ENCODE measurements at places on chromosomes 11 and 22.

DNA sequence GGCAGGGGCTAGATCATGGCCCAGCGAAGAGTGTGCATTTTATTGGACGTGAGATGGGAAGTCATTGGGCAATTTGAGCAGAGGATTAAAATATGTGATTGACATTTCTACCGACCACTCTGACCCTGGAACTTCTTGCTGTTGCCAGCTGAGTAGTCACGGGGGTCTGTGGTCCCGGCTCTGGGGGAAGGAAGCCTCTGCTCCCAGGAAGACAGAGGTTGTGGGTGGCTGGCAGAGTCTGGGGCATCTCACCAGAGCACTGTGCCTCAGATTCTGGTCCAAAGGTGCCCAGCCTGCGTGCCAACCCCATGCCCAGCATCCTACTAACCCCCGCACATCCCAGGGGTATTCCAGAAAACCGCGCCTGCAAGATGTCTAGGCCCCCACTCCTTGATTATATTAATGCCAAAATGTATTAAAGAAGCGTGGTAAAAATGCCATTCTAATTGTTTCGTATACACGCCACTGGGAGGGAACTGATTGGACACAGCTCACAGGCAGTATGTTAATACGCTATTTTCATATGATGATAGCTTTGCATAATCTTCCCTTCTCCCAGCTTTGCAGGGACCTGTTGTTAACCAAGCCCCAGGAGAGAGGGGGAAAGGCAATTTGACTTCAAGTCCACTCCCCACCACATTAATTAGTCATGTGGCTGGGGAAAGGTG is 25.3 kb upstream of the LMO1 start:
- DNase-seq, result no peak

GRCh38 chr11:27397624-27398399 is 34.8 kb upstream of the CCDC34 start:
- DNase-seq, result no peak

GRCh38 chr11:112817376-112817775 is 143.8 kb upstream of the NCAM1 start:
- no peak for DNase-seq

DNA sequence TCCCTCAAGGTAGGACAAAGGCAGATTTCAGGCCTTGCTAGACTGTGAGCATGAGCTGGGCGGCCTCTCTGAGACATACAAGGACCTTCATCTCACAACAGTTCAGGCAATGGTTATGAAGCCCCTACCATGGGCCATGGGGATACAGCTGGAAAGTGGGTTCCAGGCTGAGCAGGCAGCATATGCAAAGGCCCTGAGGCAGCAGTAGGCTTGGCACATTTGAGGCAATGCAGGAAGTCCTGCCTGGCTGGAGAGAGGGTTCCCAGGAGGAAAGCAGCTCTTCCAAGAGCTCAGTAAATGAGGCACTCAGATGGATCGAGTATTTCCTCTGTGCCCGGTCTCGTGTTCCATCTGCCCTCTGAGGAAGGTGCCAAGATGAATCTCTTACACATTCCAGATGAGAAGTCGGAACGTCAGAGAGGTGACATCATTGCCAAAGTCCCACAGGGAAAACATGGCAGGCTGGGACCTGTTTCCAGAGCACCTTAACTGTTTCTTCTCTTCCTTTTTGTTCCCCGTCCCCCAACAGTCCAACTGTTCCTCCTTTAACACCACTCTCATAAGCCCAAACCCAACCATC is 388.6 kb downstream of the MN1 start:
- no peak for DNase-seq

GRCh38 chr11:32154275-32154674 is 63.4 kb downstream of the RCN1 start:
- peak; percentile 26 for DNase-seq

DNA sequence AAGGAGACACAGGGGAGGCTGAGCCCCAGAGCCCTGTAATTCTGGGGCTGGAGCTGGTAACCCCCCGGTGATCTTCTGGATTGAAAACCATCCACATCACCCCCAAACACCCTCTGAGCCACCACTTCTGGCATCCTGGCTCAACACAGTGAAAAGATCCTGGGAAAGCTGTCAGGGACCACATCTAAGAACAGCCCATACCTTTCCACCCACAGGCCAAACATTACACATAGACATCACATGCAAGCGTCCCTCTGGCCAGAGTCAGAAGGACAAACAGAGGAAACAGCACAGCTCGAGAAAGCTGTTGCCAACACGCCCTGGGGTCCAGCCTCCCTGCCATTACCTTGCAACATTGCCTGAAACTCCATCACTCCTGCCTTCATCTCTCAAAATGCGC is 469.5 kb downstream of the SOX6 start:
- DNase-seq, result peak; percentile 24

- no peak for DNase-seq
These were observed 906 bp upstream of the NAA40 start for GRCh38 chr11:63937713-63938478.

DNA sequence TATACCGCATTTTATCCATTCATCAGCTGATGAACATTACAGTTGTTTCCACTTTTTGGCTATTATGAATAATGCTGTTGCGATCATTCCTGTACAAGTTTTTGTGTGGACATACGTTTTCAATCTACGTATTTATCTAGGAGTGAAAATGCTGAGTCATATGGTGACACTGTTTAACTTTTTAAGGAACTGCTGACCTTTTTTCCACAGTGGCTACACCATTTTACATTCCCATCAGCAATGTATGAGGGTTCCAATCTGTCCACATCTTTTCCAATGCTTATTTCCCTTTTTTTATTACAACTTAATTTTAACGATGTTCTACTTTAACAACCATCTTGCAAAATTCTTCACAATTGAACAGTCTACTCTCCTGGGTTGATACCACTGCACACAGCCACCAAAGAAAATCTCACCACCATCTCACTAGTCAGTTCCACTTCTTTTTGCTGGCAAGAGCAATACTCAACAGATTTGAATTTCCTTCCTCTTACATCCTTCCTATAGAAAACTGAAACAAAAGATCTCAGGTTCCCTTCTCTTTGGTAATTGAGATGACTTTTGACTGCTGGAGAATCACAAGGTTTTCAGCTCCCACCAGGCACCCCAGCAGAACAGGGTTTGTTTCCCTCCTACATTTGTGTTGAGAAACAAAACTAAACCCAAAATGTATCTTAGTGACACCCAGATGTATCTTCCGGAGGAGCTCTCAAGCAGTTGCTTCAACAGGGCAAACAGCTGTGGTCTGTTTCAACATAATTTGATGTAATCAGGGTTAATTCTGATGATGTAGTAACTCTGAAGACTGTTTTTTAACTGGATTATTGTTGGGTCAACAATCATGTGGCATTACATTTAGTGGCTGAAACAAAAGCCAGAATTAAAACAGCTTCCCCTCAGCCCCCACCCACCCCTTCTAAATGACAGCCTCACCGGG is 7.0 kb upstream of the GAB2 start:
- peak; percentile 41 for DNase-seq

DNA sequence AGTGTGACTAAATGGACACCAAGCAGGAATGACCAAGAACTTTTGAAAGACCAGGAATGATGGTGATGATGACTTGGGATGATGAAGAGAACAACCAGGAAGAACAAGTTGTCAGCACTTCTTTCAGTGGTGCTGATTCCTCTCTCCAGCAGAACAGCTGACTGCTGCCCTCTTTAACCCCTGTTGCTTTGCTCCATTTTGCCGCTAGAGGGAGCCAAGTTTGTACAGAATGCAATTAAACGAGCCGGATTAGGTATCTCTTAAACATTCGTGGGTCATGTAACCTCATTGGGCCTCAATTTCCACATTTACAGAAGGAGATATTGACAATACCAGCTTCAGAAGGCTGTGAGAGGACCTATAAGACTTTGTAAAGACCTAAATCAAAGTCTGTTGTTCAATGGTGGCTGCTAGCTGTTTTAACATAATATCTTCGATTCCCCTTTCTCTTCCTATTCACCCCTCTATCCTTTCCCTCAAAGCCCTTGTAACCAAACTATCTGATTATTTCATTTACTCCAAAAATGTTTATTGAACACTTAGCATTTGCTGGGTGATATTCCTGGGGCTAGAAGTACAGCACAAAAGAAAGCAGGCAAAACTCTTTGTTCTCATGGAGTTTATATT is 1.9 kb downstream of the OR4S1 start:
- peak; percentile 49 for DNase-seq

DNA sequence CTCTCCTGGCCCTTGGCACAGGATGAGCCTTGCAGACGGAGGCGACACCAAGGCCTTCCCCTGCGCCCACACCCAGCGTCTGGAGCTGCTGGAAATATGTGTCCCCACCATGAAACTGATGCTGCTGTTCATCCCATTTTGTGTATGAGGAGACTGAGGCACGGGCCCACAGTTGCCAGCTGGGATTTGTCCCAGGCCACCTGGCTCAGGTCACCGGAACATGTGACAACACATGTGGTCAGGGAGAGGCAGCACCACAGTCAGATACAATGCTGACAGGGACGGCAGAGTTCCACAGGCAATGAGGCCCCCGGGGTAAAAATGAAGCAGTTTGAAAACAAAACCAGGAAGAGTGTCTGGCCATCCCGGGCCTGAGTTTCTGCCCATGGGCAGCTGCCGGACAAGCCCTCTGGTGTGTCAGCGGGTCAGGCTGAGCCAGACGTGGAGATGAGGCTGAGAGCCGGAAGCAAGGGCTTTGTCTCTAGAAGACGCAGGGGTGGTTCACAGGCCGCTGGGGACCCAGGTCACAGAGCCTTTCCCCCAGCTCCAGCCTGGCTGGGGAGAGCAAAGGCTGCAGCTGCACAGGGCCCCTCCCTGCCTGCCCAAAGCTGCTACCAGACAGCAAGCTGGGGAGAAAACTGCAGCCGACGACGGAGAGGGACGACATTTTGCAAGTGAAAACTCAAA is 80.7 kb downstream of the CDKN1C start:
- DNase-seq, result no peak

- DNase-seq, result peak; percentile 2
These were observed 9.8 kb downstream of the SLC22A6 start for GRCh38 chr11:62974848-62975522.

GRCh38 chr22:20748731-20749428 is 25.0 kb upstream of the SERPIND1 start:
- DNase-seq, result no peak

- peak; percentile 94 for DNase-seq
These were observed 4.2 kb upstream of the STIP1 start for GRCh38 chr11:64181506-64182411.

GRCh38 chr11:13008625-13009475 is at the start of gene RASSF10:
TSS of gene RASSF10 (plus strand) at chr11:13009316. CDS start at chr11:13009577, 261 bp downstream.
- peak; percentile 38 for DNase-seq

- no peak for DNase-seq
These were observed 34.2 kb upstream of the RRM1 start for GRCh38 chr11:4060182-4060923.

GRCh38 chr22:20206709-20207215 is 55.9 kb upstream of the CCDC188 start:
- DNase-seq, result peak; percentile 20

DNA sequence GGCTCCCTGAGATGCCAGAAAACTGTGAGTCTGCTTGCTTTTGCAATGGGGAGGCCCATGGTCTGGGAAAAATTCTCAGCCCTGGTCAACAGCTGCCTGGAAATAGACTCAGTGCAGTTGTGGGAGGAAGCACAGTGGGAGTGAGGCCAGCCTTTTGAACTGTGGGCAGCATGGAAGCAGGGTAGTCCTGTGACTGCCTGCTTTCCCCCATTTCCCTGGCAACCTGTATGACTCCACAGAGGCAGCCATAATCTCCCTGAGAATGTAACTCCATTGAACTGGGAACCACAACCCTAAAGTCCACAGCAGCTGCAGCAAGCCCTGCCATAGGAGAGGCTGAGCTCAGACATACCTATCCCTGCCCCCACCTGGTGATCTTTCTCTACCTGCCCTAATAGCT is 494.6 kb upstream of the FAT3 start:
- no peak for DNase-seq

GRCh38 chr22:45129703-45130524 is 33.8 kb upstream of the NUP50 start:
- no peak for DNase-seq

DNA sequence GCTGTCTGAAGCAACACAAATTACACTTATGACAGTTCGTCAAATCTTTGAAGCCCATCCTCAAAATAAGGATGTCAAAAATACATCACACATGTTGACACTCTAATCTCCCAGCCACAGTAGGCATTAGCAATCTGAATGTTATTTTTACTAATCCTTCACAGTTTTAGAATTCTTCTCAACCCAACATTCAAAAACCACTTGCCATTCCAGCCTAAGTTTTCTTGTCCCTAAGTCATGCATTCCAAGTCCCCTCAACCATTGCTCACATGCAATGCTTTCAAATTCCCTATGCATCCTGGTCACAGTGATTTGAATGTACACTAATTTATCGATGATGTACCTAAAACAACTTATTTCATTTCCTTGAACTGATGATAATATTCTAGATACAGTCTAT is 7.5 kb downstream of the BDNF start:
- peak; percentile 62 for DNase-seq

- DNase-seq, result no peak
These were observed 7.6 kb downstream of the PISD start for GRCh38 chr22:31654408-31654807.

DNA sequence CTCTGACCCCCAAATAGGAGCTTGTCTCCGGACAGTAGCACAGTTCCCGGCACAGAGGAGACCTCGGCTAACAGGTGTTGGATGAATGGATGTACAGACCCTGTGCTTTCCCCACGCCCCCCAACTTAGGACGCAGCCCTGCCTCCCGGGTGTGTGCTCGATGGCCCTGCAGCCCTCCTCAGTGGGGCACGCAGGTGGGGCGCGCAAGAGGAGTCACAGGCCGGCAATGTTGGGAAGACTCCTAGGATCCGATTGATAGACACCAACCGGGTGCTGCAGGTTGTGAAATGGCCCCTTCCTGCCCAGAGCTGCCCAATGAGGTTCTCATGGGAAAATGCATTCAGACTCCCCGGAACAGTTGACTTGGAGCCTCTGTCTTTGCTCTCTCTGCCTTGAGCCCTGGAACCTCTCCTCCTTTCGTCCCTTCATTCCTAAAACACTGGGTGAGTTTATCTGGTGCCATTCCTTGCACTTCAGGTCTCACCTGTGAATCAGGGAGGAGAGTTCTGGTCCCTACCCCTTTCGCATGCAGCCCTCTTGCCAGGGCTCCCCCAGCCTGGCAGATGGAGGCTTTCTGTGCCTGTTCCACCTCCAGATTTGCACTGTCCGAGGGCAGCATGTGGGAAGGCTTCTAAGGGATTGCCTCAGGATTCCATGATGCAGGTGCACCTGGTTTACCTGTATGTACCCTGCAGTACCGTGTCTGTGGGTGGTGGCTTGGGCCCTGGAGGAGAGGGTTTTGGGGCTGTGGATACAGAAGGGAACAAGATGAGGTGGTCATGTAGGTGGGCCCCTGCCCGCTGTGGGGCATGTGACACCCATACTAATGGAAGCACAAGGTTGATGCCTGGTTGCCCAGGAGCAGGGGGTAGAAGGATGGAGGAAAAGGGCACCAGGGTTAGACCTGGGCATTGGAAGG is 1.2 kb downstream of the MICALL1 start:
- peak; percentile 13 for DNase-seq

DNA sequence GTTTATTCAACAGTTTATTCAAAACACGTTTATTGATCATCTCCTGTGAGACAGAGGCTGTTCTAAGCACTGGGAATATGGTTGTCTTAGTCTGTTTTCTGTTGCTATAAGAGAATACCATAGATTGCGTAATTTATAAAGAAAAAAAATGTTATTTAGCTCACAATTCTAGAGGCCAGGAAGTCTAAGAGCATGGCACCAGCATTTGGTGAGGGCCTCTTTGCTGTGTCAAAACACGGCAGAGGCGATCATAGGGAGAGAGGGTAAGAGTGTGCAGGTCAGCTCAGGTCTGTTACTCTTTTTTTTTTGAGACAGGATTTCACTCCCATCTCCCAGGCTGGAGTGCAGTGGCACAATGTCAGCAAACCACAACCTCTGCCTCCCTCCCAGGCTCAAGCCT is 5.2 kb upstream of the IL17RA start:
- no peak for DNase-seq
